ENCODE measurements at places on chromosomes 5 and 9. TPM values are rescaled to one million over a fixed set of nuclear protein-coding genes. Genes with fewer than 3 reads are reported as not detected.

GLDC gene
- total RNA-seq: 13.4 TPM

FAM120A gene
- 99.2 TPM for total RNA-seq

DAB2 gene
- 101 TPM for total RNA-seq

TEX48 gene
- total RNA-seq: not detected

PCDHGB5 gene
- 14.1 TPM for total RNA-seq

FUT7 gene
- total RNA-seq: 0.35 TPM

ZDHHC11B gene
- 3.0 TPM for total RNA-seq

POLR3G gene
- 1.8 TPM for total RNA-seq

INSL4 gene
- total RNA-seq: not detected

CXXC5 gene
- 196 TPM for total RNA-seq

LURAP1L gene
- total RNA-seq: 32.5 TPM

MED7 gene
- total RNA-seq: 14.4 TPM

PCDHB14 gene
- total RNA-seq: 8.6 TPM

ZNF883 gene
- 6.5 TPM for total RNA-seq

PCDHA11 gene
- total RNA-seq: 0.82 TPM

ANKRA2 gene
- total RNA-seq: 44.4 TPM

FOXD4L3 gene
- total RNA-seq: not detected

FOXE1 gene
- not detected for total RNA-seq

CTXN3 gene
- total RNA-seq: 0.47 TPM

CRHBP gene
- 33.6 TPM for total RNA-seq

DOCK2 gene
- 19.7 TPM for total RNA-seq

PPP1R26 gene
- total RNA-seq: 24.2 TPM

RMND5B gene
- total RNA-seq: 24.5 TPM

Measured in metanephros (tissue), 2 donors.